ENCODE measurements at places on chromosomes 13 and 19.

- DNase-seq, result no peak
Measured at GRCh38 chr19:37991176-37991835, 84.3 kb downstream of the SIPA1L3 start.

DNA sequence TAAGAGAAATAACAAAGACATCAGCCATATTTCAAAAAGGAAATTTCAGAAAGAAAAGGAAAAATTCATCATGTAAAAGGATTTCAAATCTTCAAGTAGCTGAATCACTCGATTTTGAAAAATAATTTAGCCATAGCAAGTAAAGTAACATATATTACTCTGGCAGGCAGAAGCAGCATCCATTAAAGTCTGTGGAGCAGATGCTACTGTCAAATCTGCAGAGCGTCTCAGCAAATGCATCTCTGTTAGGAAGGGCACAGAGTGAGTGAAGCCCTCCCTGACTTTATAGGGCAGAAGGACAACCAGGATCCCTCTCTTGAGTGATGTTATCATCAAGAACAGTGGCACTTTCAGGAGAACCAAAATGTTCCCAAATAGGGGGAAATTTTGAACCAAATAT, 445.5 kb downstream of the EFNB2 start:
- DNase-seq, result no peak

DNA sequence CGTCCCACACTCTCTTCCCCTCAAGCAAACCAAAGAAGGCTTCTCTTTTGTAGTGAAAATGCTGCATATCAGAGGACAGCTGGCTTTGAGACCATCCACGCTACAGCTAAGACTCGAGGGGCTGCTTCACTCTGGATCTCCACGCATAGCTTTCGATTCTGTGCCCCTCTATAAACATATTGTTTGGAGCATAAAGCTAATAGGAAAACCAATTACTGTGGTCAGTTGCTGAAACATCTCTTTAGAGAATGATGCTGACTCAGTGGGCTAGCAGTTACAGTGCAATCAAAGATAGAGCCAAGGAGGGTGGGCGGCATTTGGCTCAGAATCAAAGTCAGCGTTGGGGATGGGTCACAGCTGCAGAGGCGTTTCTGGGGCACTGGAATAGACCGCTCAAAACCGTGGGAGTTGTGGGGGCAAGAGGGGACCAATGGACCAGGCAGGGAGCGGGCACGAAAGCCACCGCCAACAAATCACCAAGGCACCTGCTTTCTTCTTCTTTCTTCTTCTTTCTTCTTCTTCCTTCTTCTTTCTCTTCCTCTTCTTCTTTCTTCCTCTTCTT, 76.7 kb downstream of the RASL11A start:
- DNase-seq, result no peak

DNA sequence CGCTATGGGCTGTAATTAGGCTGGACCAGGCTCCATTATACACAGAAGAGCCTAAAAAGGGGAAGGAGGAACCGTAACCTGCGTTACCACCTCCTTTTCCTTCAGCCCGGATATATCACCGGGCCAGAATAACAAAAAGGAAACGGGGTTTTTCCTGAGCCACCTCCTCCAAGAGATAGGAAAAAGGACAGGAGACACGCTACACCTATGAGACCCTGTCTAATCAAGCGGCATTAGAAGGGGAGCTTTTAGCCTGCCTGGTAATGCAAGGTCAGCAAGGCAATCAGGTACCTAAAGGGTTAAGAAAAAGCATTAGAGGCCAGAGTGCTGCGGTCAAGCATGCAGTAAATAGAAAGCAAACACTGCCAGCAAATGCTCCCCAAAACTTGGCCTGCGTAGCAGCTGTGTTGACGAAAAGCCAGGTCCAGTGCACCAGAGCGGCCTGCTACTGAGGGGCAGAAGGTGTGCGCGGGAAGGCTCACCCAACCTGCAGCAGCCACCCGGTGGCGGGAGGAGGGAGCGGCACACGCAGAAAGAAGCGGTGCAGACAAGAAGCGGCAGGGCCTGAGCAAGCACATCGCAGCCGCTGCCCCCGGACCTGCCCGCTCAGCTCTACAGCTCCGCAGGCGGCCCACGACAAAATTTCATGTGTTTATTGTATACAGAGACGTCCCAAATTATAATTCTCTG, 1466.1 kb downstream of the UQCRFS1 start:
- no peak for DNase-seq

DNA sequence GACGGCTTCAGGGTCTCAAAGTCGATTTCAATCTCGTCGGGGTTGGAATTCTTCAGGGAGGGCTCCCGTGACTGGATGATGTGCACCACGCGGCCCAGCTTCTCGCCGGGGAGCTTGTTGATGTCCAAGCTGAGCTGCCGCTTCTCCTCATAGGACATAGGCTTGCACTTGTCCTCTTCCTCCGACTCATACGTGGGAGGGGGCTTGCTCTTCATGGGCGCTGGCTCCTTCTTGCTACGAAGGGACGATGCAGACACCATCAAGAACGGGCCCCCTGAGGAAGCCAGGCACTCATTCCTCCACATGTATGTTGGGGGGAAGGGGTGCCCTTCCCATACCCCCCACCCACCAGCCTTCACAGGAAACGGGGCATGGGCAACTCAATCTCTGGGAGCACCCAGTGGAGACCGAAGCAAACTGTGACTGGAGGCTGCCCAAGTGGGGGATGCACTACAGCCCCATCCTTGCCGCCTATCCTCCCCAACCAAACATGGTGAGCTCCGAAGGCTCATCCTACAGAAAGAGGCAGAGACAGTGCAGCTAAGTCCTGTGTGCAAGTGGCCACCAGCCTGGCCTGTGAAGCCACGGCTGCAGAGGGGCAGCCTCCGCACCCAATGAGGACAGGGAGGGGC, 23.2 kb upstream of the EPHX3 start:
- DNase-seq, result no peak

DNA sequence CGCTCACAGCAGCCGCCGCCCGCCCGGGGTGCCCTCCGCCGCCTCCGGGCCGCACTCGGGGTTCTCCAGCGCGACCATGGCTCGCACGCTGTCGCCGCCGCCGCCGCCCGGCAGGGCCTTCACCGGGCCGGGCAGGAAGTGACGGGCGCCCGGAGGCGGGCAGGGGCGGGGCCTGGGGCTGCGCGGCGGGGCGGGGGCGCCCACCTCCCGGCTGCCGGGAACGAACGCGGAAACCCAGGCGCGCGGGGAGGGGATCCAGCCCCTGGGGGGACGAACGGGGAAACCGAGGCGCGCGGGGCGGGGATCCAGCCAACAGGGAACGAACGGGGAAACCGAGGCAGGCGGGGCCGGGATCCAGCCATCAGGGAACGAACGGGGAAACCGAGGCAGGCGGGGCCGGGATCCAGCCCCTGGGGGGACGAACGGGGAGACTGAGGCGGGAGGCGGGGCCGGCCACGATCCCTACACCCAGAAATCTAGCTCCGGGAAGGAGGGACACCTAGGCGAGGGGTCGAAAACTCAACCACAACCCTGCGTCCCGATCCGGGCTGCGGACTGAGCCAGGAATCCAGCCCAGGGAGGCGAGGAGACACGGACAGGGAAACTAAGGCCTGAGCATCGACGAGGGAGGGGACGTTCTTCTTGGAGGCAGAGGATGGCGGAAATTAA, at the start of gene R3HDM4:
Gene R3HDM4, minus strand, starts transcription at position 140 of the 669 bp plus-strand sequence. Its CDS starts 62 bp downstream, at position 78.
- no peak for DNase-seq

- DNase-seq, result no peak
Measured at GRCh38 chr13:49219647-49220035, 497 bp upstream of the MLNR start.

GRCh38 chr13:60441761-60442160, 44.7 kb downstream of the TDRD3 start:
- DNase-seq, result no peak

DNA sequence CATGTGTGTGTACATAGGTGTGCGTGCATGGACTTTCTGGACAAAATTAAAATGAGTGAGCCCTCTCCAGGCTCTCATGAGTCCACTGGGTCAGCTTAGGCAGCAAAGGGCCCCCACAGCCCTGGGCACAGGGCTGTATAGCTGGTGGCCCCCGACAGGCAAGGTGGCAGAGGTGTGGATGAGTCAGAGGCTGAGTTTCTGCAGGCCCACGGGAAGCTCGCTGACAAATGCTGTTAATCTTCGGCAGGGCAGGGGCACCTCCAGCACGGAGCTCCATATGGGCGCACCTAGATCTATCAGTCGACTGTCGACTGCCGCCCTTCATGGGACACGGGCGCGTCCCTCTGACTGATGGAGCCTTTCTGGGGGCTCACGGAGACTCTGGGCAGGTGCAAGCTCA, 181.1 kb downstream of the URI1 start:
- DNase-seq, result no peak

- no peak for DNase-seq
Measured at GRCh38 chr13:98541701-98542203, 35.2 kb downstream of the STK24 start.

- DNase-seq, result no peak
Measured at GRCh38 chr19:34171539-34171876, 796 bp upstream of the LSM14A start.

DNA sequence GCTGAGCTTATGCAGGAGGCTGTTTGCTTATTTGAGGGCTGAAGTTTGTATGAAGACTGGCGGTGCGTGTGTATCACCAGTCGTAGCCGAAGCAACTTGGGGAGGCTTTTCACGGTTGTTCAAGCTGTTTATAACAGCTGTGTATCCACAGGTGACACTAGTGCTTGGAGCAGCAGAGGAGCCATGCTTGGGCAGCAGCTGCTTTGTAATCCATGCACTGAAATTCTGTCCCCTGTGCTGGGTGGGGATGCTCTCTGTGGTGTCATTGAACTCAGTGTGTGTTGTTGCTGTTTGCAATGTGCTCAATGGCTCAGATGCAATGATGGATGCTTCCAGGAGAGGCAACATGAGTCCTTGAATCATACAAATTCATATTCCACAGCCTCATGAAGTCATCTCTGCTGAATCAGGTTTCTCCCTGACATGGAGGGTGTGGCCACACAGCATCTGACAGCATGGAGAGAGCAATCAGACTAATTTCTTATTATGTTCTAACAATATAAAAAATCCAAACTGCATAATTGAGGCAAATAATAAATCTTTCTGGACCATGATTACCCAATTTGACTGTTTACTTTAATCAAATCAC, 18.8 kb upstream of the GTF3A start:
- no peak for DNase-seq

DNA sequence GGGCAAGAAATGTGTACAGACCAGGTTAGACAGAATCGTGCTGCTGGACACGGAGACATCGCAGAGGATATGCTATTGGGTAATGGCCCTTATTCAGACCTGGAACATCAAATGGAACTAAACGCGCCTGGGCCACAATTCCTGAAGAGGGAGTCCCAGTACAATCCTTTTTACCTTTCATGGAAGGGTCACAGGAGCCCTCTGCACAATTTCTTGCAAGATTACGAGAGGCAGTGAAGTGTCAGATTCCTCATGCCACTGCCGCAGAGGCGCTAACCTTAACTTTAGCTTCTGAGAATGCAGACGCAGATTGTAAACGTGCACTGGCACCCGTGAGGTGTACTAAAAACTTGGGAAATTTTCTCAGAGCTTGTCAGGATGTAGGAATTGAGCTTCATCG, 18.1 kb downstream of the CLEC4M start:
- no peak for DNase-seq

DNA sequence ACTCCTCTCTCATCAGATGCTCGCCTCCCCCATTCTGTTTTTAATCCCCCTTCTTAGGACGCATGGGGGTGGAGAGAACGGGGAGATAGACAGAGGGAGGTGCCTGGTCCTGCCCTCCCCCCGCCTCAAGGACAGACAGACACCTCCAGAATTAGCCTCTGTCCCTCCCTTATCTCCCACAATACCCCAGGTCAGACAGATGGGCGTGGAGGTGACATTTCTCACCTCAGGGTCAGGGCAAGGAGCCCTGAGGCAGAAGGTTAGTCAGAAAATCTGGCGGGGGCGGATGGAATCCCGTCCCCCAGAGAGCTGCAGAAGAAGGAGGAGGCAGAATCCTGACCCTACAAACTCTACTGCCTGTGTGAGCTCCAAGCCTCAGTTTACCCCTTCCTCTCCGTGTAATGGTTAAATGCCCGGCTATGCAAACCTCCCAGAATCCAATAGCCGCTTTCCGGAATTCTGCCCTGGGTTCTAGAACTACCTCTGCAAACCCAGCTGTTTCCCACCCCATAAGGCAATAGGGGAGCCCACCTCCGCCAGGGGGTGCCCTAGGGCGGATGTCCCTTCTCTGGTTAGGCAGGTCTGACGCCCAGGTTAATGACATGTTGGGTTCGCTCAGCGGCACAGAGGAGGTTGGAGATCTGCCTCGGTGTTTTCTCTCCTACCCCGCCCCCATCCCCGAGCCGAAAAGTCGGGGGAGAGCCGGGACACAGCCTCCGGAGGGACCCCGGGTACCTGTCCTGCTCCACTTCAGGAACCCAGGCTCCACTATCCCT, 900 bp downstream of the PPP1R13L start:
- DNase-seq, result no peak

DNA sequence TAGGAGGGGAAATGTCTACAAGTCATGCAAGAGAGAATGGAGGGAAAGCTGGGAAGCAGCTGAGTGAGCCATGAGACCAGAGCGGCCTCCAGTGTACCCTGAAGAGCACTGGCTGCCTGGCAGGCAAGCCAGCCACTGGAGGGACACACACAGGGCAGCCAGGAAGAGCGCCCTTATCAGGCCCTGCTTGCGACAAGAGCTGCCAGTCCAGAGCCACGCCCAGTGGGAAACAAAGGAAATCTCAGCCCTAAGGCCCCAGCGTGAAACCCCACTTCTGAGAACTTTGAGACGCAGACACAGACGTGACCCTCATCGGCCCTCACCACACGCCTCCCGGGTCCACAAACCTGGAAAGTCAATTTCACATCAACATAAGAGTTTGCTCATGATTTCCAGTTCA, 105.0 kb downstream of the STK24 start:
- DNase-seq, result no peak

- DNase-seq, result peak; percentile 62
Measured at GRCh38 chr13:71912524-71912923, 45.5 kb upstream of the DACH1 start.

DNA sequence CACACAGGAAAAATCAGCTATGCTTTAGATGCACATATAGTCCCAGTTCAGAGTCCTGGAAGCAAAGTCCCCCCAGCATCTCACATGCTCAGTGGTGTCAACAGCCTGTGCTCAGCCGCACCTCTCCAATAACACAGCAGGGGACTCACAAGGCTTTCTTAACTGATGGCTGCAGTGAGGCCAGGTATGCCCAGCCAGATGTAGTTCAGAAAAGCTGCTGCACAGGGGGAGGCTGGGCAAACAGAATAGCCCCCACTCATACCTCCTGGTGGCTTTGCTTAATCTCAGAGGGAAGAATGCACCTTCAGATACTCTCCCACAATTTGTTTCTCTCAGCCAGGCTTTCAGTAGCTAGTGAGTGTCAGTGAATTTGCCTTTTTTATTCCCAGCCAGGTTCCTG, 33.4 kb downstream of the FAM124A start:
- DNase-seq, result no peak

DNA sequence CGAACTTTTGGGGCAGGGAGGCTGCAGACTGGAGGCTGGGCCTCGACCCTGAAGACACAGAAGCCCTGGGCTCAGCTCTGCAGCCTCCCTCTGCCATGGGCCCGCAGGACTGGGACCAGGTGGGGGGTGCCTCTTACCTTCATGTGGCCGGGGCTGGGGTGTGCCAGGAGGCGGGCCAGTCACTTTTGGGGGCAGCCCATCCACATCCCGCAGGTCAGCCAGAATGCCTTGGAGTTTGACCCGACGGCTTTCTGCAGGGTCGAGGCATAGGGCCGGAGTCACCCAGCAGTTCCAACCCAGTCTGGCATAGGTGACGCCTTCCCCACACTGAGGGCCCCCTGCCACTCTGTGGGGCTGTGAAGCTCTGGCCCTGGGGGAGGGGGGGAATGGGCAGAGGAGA, 10.8 kb upstream of the PRKD2 start:
- no peak for DNase-seq
